IPS DF 6.9 (cell line): ENCODE measurements at places on chromosomes 4 and X.
A peak's percentile ranks its signal among the peaks of the same experiment; 100 is the strongest.

- DNase-seq = no peak
These were observed 8.2 kb downstream of the DIAPH2 start for GRCh38 chrX:96692890-96693289.

DNA sequence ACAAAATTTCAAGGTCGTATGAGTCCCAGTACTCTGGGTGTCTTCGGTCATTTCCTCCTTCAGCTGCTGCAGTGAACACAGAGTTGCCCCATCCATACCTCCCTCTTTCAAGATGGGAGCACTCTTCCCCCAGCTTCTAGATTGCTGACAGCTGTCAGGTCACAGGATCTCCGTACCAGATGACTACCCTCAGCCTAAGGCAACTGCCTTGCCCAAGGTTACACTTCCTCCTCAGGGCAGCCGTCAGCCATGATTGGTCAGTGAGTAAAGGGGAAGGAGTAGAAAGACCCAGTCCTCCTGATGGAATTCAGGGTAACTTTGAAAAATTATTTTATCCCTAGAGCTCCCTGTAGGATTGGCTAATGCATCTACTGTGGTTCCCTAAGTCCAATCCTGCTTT lies 81.6 kb downstream of the NAF1 start:
- DNase-seq = no peak

DNA sequence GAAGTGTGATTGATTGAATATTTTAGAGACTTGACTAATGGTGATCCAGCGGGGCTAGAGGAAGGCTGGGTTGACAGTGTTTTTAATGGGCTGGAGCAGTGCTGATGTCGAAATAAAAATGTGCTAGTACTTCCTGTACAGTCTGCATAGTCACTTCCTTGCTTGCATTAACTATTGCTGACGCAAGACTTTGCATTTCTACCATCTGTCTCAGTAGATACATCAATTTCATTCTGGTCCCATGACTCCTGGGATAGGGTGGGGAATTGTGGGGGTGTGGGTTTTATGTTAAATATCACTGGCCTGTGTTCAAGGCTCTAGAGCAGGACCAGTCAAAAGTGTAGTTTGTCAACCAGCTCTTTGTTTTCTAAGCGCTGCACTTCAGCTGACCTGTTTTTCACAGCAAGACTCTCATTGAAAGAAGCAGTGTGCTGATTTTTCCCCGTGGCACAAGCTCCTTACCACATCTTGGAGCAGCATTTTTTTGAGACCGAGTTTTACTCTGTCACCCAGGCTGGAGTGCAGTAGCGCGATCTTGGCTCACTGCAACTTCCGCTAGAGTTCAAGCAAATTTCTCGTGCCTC lies 35.2 kb upstream of the PHEX start:
- DNase-seq = no peak

DNA sequence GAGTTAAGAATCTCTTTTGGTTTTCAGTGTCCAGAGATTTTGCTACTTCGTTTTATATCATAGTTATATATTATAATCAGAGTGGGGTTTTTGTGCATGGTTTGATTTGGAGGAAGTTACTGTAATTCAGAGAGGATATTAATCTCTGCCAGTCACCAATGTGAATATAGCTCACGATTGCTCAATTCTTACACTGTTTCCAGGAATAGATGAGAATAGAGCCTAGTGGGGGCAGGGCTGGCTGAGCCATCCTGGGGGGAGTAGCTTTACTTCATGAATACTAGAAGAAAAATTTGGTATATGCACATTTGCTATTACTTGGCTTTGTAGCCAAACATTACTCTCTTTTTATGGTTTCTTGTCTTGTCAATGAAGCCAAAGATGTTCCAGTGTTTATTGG lies 60.9 kb upstream of the TRPC3 start:
- no peak for DNase-seq

GRCh38 chr4:4492161-4492847 lies 49.5 kb downstream of the STX18 start:
- DNase-seq = no peak

GRCh38 chrX:1152090-1152489 lies 60.4 kb downstream of the CRLF2 start:
- DNase-seq = no peak

- no peak for DNase-seq
These were observed 6.2 kb upstream of the IQSEC2 start for GRCh38 chrX:53287493-53288138.

DNA sequence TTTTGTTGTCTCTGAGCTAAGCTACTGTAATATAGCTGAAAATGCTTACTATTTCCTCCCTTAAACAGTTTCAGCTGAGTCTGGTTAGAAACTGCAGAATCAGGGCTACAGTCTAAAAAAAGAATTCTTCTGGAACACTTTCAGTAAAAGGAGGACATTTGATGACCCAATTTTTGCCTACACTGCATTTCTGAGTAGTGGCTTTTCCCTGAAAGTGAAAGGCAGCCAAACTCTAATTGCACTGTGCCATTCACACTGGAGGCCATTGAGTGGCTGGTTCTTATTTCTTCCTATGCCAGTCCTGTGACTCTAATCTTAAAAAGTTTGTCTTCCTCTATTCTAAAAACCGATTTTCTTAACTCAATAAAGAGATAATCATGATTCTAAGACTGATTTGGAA lies 526.0 kb downstream of the CFAP47 start:
- DNase-seq = no peak

GRCh38 chr4:121943941-121944340 lies 7.9 kb downstream of the TRPC3 start:
- peak; percentile 61 for DNase-seq

DNA sequence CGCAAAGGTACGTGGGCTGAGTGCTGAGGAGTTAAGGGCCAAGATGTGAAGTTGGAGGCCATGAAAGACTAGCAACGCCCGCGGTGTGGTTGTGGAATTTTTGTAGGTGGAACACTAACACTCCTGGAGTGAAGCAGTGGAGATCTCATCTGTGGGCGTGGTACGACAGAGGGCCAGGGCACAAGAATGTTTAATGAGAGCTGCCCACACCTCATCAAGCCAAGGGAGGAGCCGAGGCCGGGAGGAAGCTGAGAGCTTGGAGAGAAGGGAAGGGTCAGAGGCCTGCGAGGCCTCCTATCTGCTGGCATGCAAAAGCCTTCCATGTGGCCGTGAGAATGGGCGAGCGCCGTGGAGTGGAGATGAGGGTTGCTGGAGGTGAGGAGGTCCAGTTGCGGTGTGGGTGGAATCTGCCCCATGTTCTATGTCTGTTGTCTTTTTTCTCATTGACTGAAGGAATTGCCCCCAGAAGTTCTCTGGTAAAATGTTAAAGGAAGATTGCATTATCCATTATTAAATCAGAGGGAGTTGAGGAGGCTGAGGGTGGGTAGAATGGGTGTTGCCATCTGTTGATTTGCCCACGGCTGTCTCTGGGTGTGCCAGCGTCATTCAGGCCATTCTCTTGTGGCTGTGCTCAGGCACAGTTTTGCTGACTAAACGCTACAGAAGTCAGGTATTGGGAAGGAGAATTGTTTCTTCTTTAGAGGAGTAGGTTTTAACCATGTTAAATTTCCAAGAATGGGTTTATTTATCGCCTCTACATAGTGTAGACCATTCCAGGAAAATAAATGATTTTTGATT lies 19.8 kb downstream of the SNX25 start:
- no peak for DNase-seq

DNA sequence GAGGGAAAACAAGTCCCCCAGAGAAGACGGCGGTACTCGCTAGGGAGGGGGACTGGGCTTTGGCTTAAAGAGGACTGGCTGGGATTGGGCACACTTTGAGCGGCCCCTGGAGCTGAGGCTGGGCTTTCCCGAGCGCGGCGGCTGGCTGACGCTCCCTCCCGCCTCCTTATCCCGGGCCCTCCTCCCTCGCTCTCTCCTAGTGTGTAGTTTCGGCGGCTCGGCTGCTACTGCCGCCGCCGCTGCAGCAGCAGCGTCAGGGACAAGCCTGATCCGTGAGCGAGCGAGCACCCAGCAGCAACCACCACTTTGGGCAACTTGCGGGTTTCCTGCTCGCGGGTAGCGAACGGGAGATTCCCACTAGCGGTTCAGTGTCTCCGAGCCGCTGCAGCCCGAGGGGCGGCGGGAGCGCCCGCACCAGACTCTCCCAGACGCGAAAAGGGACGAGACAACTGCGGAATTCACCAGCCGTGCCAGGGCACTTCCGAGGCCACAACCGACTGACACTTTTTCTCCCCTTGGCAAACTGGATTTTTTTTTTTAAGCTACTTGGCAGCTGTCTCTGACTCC lies 632 bp upstream of the PCDH7 start:
- DNase-seq = no peak
